ENCODE measurements at places on chromosomes 1 and 21. TPM values are rescaled to one million over a fixed set of nuclear protein-coding genes. Genes with fewer than 3 reads are reported as not detected.

The CYYR1 gene
- 2.3 TPM for total RNA-seq

The ETV3 gene
- total RNA-seq = 16.5 TPM

DNA sequence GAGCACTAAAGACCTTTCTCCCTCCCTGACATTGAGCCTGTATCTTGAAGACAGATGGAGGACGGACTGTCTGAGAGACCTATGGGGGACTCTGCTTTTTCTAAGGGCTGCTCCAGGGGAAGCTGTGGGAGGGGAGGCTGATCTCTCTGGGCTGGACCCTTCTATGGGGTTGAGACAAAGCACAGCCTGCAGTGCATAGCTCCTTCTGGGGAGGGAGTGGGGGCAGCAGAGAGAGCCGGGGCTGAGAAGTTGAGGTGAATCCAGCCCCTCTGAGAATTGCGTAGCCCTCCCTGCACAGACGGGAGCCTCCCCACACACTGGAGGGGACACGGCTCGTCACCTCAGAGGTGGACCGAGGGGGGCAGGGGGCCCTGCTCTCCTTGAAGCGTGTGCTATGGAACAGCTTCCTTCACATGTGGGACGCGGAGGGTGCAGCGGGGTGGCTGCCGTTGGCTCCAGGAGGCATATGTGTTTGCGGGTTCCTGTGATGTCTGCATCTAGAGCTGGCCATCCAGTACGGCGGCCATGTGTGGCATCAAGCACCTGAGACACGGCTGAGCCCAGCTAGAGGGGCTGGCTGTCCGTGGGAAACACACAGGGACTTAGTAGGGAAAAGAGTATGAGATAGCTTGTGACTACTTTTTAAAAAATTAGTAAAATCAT, 299.1 kb downstream of the CAMTA1 start:
- no peak for DNase-seq

- DNase-seq = peak; percentile 54
These were observed 43.4 kb downstream of the IGSF5 start for GRCh38 chr21:39788383-39788782.

DNA sequence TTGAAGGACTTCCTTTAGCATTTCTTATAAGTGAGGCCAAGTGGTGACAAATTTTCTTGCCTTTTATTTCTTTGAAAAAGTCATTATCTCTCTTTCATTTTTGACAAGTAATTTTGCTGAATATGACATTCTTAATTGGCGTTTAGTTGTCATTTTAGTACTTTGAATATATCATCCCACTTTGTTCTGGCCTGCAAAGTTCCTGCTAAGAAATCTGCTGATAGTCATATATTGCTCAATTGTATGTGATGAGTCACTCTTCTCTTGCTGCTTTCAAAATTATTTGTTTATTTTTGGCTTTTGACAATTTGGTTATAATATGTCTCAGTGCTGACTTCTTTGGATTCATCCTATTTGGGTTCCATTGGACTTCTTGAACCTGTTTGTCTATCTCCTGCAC, 312.6 kb downstream of the DUSP10 start:
- no peak for DNase-seq

GRCh38 chr21:35259457-35259856, 210.4 kb upstream of the RUNX1 start:
- no peak for DNase-seq

DNA sequence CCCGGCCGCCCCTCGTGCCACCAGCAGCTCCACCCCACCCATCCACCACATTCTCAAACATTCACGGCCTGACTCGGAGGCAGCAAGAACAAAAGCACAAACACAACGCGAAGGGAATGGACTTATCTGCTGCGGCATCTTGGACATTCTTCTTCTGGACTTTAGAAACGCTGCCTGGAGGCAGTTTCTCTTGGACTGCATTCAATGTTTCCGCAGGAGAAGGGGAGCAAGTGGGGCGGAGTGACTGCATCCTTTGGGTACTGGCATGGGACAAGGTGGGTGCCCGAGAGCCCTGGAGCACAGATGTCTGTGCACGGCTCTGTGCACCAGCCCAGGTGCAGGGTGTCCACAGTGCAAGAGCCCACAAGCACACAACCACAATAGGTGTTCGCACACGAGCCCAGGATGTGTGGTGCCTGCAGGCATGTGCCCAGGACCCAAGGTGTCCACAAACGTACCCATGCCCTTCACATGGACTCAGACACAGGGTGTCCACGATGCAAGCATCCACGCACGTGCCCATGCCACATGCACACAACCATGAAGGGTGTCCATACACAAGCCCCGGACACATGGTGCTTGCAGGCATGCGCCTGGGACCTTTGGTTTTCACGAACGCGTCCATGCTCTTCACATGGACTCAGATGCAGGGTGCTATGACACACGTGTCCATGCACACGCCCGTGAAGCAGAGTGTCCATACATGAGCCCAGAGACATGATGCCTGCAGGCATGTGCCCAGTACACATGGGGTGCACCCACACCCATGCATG, 53.6 kb downstream of the WNT9A start:
- DNase-seq = no peak

- no peak for DNase-seq
These were observed 146.0 kb upstream of the JUN start for GRCh38 chr1:58929671-58930325.

All from occipital lobe (tissue), 3 donors.